ENCODE measurements at places on chromosomes 4 and X.

- DNase-seq: no peak
These were observed 107.4 kb downstream of the FAM13A start for GRCh38 chr4:88949605-88950004.

DNA sequence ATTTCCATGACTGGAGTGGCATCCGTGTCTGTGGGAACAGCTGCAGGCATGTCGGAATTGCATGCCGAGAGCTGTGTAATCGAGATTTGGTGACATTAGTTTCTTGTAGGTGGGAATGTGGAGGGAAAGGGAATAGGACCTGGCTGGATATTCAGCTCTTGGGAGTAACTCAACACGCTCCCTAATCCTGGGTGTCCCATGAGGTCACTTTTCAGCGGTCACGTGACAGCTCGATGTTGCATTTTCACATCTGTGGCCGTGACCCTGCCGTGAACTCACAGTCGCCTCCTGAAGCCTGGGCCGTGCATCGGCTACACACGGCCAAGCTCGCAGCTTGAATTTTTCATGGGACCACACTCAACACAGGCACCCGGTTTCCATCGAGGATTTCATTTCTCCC, 25.8 kb upstream of the PSAPL1 start:
- DNase-seq: no peak

GRCh38 chr4:173508386-173509035, 21.5 kb downstream of the HAND2 start:
- DNase-seq: no peak

DNA sequence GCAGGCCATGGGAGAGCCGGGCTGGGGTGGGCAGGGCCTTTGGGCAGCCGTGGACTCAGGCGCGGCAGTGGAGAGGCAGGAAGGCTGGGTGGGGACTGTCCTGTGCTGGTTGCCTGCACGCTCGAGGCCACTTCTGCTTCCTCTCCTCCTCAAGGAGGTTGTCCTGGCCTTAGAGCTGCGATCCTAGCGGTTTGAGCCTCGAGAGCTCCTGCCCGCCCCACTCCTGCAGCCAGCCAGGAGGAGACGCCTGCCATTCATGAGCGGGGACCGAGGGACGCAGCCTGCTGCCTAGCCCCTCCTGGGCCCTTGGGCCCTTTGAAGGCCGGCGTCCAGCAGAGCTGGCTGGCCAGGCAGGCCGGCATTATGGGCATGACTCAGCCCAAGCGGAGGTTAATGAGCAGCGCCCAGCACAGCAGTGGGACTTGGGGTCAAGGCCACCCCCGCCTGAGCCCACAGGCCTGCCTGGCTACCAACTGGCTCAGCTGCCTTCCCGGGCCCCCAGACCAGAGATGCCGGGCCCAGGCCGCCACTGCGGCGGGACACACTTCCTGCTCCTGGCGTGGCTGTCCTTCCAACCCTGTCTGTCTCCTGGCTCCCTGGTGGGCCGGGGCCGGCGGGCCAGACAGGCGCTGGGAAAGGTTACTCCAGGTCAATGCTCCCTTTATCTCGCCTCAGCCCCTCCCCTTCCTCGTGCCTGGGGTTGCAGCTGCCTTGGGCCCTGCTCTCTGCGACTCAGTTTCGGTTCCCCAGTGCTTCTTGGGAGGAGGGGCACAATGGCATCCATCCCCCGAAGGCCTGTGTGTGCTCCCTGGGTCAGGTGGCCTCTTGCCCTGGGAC, 1.8 kb downstream of the ABCD1 start:
- DNase-seq: peak; percentile 68

GRCh38 chr4:104964410-104965175, 182.1 kb upstream of the TET2 start:
- no peak for DNase-seq

DNA sequence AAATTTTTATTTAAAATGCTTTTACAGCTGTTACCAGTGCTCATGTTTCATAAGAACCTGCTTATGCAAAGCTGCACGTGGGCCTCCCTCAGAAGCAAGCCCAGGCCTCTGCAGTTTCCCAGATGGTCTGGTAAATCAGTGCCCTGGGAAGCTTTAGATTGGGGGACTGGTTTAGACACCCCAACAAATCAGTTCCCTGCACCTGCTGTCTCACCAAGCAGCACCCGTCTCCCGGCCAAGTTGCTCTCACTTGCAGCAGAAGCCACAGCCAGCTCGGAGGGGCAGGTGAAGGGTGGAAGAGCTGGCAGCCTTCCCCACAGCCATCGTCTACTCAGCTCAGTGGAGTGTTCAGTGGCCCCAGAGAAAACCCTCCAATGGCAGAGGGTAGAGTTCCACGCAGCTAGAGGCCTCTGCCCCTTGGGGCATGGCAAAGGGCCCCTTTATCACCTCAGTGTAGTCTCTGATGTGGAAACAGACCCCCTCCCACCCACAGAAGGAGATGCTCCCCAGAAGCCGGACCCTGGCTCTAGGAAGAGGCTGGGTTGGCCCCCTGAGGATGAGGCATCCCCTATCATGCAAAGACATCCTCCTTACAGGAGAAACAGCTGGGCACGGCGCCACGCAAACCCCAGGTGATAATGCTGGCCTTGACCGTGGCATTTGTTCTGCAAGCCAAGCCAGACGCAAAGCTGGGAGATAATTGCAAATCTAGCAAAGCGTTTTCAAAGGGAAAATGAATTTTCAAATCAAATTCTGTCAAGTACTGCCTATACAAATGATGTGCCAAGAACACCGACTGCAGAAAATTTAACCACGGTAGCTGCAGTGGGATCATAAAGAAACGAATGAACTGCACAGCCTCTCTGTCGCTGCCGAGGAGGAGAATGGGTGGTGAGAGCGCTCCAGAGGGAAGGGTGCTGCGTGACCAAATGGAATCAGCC, 51.9 kb downstream of the ZFYVE28 start:
- no peak for DNase-seq

- no peak for DNase-seq
These were observed 38.0 kb upstream of the LNX1 start for GRCh38 chr4:53629296-53629695.

DNA sequence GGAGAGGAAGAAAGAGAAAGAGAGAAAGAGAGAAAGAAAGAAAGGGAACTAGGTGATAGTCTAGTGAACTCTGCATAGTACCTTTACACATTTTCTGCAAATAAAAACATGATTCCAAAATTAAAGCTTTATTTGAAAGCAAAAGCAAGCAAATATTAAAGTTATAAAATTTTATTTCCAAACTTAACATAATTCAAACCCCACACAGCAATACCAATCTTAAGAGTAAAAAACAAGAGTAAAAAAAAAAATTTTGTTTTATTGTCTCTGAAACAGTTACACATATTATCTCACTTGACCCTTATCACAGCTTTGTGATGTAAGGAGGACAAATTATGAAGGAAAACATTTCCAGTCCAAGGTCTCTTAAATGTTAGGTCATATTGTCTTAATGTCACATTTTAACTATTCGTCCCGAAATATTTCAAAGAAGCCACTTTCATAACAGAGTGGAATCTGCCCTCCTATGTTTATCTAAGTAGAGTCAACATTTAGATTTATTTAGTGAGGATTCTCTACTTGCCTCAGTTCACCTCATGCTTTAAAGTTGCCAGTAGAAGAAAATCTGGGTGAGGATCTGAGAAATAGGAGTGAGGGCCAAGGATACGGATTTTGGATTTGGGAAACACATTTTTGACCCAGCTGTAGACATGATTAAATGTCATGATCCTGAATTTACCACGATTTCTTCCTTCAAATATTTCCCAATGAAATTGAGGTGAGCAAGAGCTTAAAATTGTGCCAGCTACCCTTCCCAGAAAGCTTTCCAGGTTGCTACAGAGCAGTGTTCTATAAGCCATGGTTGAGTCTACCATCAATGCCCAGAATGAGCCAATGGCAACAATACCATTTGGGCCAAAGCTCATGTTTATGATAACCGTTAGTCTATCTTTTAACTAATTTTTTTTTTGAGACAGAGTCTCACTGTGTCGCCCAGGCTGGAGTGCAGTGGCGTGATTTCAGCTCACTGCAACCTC, 7.5 kb upstream of the FGA start:
- no peak for DNase-seq

- DNase-seq: no peak
These were observed 268.0 kb downstream of the GABRG1 start for GRCh38 chr4:45855857-45856256.

DNA sequence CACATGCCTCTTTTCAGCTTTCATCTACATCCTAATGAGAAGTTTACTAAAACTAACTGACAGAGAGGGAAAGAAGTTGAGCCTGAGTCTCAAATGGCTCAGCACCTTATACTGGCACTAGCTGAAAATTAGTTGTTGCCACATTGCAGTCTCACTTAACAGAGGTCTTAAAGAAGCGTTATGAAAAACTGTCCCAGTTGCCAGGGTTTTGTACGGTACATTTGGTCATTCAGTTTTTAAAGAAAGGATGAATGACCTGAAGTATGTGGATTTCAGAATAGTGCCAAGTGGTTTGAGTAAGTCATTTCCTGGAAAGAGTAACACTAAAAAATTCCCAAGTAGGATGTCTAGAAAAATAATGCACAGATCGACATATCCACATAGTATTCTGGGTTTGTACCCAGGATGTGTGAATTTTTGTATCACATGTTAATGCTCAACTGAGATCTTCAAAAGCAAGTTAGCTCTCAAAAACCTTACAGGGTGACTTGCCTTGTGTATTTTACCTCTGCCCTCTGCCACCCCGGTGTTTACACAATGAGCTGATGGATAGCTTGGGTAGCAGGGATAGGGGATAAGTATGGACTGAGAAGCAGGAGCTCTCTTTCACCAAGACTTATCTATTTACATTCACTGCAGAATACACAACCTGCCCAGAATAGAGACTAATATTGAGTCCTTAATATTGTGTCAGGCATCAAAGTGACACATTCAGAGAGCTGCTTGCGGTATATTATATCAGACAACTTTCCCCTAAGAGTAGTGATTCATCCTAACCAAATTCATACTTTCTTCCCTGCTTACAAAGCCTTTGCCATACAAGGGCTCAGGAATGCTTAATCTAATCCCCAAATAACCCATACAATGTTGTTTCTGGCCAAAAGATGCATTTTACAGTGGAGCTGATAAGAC, 1075.7 kb upstream of the PABPC4L start:
- DNase-seq: no peak
